ENCODE measurements at places on chromosomes 5 and 9. TPM values are rescaled to one million over a fixed set of nuclear protein-coding genes. Genes with fewer than 3 reads are reported as not detected.

The LCN9 gene
- not detected for total RNA-seq

The ADRA1B gene
- total RNA-seq: 7.1 TPM

The PCDHGB7 gene
- total RNA-seq: 15.4 TPM

The FAM193B gene
- total RNA-seq: 76.3 TPM

The ZFAND5 gene
- 204 TPM for total RNA-seq

The ENTREP1 gene
- total RNA-seq: 34.9 TPM

The UBE2B gene
- total RNA-seq: 94.6 TPM

The SLC6A3 gene
- total RNA-seq: 0.52 TPM

The ABLIM3 gene
- total RNA-seq: 31.9 TPM

The EFNA5 gene
- total RNA-seq: 12.0 TPM

The NSMF gene
- total RNA-seq: 23.9 TPM

The WDR31 gene
- 2.6 TPM for total RNA-seq

The CDHR2 gene
- total RNA-seq: 0.35 TPM

The SH3RF2 gene
- total RNA-seq: 12.4 TPM

The DAPK1 gene
- total RNA-seq: 168 TPM

The CBY3 gene
- not detected for total RNA-seq

The SPINK13 gene
- total RNA-seq: not detected

The SLC2A6 gene
- 11.4 TPM for total RNA-seq

The C5orf58 gene
- not detected for total RNA-seq

The SH3GLB2 gene
- 88.4 TPM for total RNA-seq

The DRD1 gene
- 0.58 TPM for total RNA-seq

The SPATA31C1 gene
- total RNA-seq: not detected

The GDNF gene
- 0.23 TPM for total RNA-seq

The LMX1B gene
- 0.14 TPM for total RNA-seq

The EIF4E1B gene
- total RNA-seq: not detected

The LMAN2 gene
- total RNA-seq: 117 TPM

The PRDM9 gene
- total RNA-seq: not detected

The LCN15 gene
- total RNA-seq: not detected

The KIF24 gene
- 0.46 TPM for total RNA-seq

The SLC1A3 gene
- total RNA-seq: 43.5 TPM

The SH2D3C gene
- total RNA-seq: 85.3 TPM

The IL31RA gene
- 0.14 TPM for total RNA-seq

The PDE8B gene
- 4.9 TPM for total RNA-seq

The GRM6 gene
- total RNA-seq: not detected

The AQP7 gene
- total RNA-seq: 2.4 TPM

The PRUNE2 gene
- 7.4 TPM for total RNA-seq

The CCNJL gene
- 16.6 TPM for total RNA-seq

The FST gene
- total RNA-seq: 4.2 TPM

The PHF24 gene
- 0.23 TPM for total RNA-seq

The TEX53 gene
- not detected for total RNA-seq

The CNOT8 gene
- 101 TPM for total RNA-seq

The TXNDC8 gene
- not detected for total RNA-seq

The FKTN gene
- total RNA-seq: 10.8 TPM

The UAP1L1 gene
- total RNA-seq: 30.7 TPM

The PCDHB12 gene
- total RNA-seq: 2.8 TPM

The TAF11L9 gene
- not detected for total RNA-seq

The LRRC14B gene
- total RNA-seq: not detected

The SPATA31E1 gene
- total RNA-seq: not detected

The TRPM3 gene
- total RNA-seq: 0.35 TPM

The NCS1 gene
- total RNA-seq: 5.7 TPM

The PLAC8L1 gene
- total RNA-seq: not detected

The PIK3R1 gene
- total RNA-seq: 137 TPM

The ZFP2 gene
- total RNA-seq: 2.1 TPM

The SPRY4 gene
- total RNA-seq: 89.8 TPM

The SLC23A1 gene
- not detected for total RNA-seq

The PCDHA5 gene
- 0.43 TPM for total RNA-seq

The CAMK4 gene
- total RNA-seq: 3.8 TPM

Measured in upper lobe of right lung (tissue), 1 donor.